ENCODE measurements at places on chromosomes 13 and 19. TPM values are rescaled to one million over a fixed set of nuclear protein-coding genes. Genes with fewer than 3 reads are reported as not detected.

Gene KCNRG
- not detected for total RNA-seq

DNA sequence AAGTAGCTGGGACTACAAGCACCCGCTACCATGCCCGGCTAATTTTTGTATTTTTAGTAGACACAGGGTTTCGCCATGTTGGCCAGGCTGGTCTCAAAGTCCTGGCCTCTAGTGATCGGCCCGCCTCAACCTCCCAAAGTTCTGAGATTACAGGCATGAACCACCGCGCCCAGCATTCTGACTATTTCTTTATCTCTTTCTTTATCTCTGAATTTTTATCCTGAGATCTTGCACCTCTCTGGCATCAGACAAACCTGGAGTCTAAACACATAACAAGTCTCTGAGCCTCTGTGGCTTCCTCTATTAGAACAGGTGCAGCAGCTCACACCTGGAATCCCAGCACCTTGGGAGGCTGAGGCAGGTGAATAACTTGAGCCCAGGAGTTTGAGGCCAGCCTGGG lies 28.5 kb downstream of the ARHGEF18 start:
- DNase-seq = no peak

DNA sequence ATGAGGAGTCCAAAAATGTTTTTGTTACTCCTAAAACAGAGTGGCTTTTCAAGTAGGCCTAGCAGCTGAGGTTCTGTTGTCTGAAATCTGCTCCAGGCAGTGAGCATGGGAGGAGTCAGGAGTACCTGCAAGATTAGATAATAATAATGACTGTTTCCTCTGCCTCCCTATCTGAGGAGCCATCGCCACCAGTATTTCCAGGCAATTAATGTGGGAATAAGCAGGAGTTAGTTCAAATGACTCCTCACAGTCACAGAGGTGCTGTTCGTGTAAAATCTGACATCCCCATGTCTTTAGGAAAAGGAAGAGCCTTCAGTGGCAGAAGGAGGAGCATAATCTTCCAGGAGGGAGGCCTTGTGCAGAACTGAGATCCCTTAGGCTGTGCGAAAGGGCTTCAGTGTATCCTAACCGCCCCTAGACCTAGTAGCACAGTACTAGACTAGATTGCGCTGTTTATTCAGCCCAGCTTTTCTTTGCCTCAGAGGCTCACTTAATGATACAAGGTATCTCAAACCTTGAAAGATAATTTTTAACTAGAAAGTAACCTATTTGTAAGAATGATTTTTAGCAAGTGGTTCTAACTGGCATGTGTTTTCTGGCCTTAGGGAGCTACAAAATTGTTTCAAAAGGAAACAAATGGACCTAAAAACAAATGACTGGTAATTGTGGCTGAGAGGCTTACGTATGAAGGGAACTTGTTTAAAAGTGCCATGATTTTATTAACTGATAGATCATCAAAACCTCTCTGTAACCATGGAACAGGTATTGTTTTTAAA lies 49.0 kb downstream of the FREM2 start:
- DNase-seq = no peak

DNA sequence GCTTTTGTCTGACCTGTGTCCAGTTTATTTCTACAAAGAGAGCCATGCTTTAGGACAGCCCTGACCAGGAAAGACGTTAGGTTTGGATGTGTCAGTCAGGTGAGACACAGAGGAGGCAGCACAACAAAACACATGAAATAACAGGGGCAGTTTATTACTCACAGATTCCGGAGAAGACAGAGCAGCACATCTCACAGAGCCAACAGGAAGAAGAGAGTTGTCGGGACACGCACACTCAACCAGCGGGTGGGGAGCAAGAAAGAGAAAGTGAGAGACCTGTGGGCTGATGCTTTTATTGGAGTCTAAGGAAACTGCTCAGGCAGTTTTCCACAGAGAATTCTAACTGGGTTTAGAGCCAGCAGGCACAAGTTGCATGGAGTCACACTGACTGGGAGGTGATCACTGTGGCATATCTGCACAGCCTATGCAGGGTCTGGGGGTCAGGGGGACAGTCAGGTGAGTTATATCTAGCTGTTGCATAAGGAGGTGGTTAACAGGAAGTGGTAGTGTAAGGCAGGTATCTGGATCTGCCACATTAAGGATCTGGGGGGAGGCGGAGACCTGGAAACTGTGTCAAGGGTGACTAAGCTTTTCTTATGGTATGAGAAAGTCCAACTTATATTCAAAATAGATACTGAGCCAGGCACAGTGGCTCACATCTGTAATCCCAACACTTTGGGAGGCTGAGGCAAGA lies 24.1 kb upstream of the CEACAM20 start:
- DNase-seq = no peak

DNA sequence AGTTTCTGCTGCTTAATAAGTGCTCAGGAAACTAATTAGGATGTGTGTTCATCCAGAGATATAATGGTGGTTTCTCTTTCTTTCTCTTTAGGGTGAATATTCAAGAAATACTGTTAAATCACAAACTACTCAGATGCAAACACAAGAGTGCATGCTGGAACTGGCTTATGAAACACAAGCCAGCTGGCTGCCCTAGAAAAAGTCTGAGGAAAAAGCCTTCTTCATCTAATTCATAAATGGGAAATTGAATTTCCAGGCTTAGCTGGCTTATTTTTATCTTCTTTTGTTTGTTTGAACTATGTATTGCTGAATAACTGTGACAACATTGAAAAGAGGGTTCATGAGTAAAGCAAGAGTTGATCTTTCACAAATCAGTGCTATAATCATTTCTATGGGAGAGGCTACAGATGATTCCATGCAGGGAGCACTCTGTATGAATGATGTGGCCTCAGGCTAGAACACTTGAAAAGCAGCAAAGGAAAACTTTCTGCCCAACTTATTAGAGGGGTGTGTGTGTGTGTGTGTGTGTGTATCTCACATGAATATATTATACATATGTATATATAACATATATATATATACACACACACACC lies 69.8 kb upstream of the SCEL start:
- no peak for DNase-seq

DNA sequence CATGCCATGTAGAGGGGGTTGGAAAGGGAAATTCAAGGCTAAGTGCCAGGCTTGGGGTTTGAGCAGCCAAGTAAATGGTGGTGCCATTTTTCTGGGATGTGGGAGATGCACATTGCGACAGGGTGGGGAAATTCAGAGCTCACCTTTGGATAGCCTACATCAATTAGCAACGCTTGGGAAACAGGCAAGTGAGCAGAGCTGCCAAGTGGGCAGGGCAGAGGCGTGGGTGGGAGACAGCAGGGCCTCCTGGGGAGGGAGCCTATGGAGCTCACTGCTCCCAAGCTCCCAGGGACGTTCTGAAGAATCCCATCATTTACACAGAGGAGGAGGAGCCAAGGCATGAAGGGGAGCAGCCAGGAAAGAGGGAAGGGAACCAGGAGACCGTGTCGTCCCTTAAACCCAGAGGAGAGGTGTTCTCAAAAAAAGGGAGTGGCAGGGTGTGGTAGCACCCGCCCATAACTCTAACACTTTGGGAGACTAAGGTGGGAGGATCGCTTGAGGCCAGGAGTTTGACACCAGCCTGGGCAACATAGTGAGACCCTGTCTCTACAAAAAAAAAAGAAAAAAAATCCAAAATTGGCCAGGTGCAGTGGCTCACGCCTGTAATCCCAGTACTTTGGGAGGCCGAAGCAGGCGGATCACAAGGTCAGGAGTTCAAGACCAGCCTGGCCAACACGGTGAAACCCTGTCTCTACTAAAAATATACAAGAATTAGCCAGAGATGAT lies 11.5 kb upstream of the CCNE1 start:
- DNase-seq = no peak

Measured in uterus (tissue), 4 donors.